AG10803 (cell line): ENCODE measurements at places on chromosomes 16 and 17.
A peak's percentile ranks its signal among the peaks of the same experiment; 100 is the strongest.

DNA sequence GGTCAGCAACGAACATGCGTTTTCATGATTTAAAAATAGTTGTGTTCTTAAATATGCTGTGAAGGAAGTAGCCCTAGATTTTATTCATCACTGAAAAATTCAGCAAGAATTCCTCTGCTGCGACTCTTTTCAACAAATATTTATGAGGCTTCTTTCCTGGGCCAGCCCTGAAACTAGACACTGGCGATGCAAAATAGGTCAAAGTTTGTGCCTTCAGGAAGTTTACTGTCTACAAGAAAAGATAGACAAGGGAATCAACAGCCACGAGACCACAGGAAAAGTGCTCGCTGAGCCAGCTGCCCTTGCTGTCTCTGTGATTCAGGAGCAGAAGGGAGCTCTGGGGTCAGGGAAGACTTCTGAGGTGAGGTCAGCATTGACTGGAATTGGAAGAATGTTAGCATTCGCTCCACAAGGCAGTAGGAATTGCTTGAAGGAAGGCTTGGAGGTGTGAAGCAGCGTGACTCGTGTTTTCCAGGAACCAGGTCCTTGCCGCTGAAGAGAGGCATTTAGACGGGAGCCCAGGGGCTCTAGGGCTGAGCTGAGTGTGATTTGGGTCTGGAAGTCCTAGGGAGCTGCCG is 1.9 kb upstream of the RPL26 start:
- peak; percentile 95 for DNase-seq

GRCh38 chr17:73099511-73099910 is 7.0 kb upstream of the SLC39A11 start:
- no peak for DNase-seq

GRCh38 chr17:32443827-32444300 is 446 bp upstream of the PSMD11 start:
- DNase-seq, result no peak

GRCh38 chr16:24953306-24953705 is 61.9 kb downstream of the ARHGAP17 start:
- DNase-seq, result no peak

DNA sequence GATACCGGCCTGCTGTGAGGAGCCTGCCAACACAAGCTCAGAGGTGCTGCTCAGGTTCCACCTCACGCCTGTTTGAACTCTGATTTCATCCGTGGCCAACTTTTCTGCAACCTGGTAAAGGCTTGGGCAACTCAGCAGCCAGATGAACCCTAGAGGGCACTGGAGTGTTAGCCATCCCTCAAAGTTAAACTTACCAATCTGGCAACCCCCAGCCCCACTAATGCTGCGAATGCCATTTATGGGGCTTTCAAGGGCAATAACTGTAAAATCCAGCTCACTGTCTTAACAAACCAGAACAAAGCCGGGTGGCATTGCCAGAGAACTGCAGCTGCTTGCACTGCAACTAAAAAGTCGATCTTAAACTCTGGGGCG is 105.5 kb downstream of the AXIN2 start:
- DNase-seq, result peak; percentile 17

DNA sequence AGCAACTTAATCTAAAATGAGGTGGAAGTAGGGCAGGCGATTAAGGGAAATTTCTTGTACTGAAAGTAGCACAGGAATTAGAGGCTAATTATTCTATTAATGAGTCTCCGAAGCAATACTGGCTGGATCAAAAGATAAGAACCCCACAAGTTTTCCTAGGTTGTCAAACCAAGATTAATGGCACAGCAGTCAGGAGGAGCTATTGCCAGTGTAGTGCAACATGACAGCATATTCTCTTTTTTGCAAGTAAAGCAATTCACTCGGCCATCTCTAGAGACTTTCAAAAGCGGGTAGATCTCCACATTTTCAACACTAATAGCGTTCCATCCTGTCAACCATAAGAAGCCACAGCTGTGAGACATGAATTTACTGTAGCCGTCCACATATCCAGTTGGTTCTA is 81.2 kb downstream of the CYB561 start:
- no peak for DNase-seq

- no peak for DNase-seq
These were observed at the start of gene ATP2A3 for GRCh38 chr17:3964203-3965117. Gene ATP2A3, minus strand, starts transcription at chr17:3964437. Its CDS starts 146 bp downstream, at chr17:3964291.
